PC-3 (cell line): ENCODE measurements at places on chromosomes 3 and 15. TPM values are rescaled to one million over a fixed set of nuclear protein-coding genes. Genes with fewer than 3 reads are reported as not detected.
A peak's percentile ranks its signal among the peaks of the same experiment; 100 is the strongest.

IL17RB gene
- 2.3 TPM in 2 replicates for total RNA-seq

TRPM1 gene
- not detected in 2 replicates for total RNA-seq

LDHAL6B gene
- not detected in 2 replicates for total RNA-seq

GRCh38 chr3:126682009-126682408 is 22.0 kb upstream of the CHCHD6 start:
- DNase-seq = no peak

- peak; percentile 11 for DNase-seq
These were observed 744 bp downstream of the ZNF619 start for GRCh38 chr3:40477666-40478065.

DNA sequence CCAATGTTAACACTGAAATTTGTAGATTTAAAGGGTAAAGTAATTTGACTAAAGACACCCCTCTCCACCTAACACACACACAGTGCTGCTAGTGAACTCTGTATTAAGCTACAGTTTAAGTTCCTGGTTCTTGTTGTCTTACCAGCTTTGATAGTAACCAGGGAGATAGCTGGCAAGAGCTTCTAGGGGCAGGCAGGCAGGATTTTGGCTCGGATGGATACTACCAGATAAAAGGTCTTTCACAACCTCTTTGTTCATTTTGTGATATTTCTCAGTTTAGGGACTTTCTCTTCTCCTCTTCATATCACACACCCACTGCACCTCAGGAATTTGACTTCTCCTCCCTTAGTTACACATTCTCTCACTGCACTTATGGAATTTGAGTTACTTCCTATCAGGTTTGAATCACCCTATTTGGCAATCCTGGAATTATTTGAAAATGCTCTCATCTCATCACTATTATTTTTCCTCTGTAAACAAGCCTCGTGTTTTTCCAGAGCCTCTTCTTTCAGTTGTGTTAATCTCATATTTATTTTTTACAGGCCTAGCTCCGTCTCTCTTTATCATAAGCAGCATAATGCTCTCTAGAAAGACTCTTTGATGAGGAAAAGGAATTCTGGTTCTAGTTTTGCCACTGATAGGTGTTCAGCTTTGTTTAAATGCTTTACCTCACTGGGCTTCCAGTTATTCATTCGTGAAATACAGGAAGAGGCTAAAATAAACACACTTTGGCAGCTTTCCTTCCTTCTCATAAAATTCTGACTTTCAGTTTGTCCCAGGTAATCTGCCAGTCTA is 23.0 kb upstream of the CLDN1 start:
- peak; percentile 95 for DNase-seq

DNA sequence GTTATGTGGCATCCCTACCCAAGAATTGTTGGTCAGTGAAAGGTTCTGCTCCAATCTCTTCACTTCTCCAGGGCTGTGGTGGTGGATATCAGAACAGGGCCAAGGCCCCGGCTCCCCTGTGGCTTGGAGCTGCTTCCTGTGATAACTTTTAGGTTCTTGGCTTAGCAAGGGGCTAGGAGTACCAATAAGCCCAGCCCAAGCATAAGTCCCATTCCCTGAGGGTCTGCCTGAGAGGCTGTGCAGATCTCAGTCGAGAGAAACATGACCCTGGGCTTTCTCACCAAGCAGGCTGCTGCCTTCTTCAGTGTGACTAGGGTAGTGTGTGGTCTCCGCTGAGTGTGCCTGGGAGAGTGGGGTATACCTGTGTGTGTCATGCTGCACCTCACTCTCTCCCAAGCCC is 7.1 kb downstream of the CLK3 start:
- DNase-seq = no peak

DNA sequence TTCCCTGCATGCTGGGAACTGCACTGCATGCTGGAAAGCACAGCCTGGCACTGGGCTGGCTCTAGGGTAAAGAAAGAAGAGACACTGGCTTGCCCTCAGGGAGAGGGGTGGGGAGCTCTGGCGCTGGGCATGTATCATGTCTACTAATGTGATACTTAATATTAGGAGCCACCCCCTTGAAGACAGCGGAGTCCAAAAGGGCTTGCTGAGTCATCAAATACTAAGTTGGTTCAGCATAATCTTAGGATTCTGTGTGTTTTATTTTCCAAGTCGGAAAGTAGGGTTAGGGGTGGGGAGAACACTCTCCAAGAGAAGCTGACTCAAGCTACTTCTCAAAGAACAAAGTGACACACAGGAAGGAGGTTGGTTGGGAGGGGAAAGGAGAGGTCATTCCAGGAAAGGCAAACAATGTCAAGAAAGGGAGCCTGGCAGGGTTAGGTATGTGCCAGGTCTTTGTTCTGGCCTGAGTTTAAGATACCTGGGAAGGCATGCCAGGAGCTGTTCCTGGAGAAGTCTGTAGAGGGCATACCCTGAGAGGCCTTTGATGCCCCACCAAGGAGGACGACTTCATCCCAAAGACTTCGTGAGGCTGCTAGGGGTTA is 237.8 kb upstream of the NR2E3 start:
- peak; percentile 94 for DNase-seq
